ENCODE measurements at places on chromosomes 7 and 10. TPM values are rescaled to one million over a fixed set of nuclear protein-coding genes. Genes with fewer than 3 reads are reported as not detected.

ETV1 gene
- 29.1 TPM for total RNA-seq

ZNF777 gene
- total RNA-seq, result 10.7 TPM

ANK3 gene
- total RNA-seq, result 4.3 TPM

AQP1 gene
- 0.31 TPM for total RNA-seq

CTBP2 gene
- 110 TPM for total RNA-seq

ERVW-1 gene
- not detected for total RNA-seq

ZNF425 gene
- total RNA-seq, result 1.5 TPM

SPDYE5 gene
- total RNA-seq, result 0.15 TPM

PRSS37 gene
- not detected for total RNA-seq

PCDH15 gene
- total RNA-seq, result not detected

ODAD2 gene
- total RNA-seq, result 0.77 TPM

AKR1C3 gene
- total RNA-seq, result 0.33 TPM

UBN2 gene
- 4.5 TPM for total RNA-seq

MKX gene
- total RNA-seq, result not detected

ACSM6 gene
- total RNA-seq, result not detected

Measured in melanocyte of skin (primary cell).